ENCODE measurements at places on chromosomes 16 and 17.

- no peak for DNase-seq
These were observed 23.1 kb upstream of the CDC42EP4 start for GRCh38 chr17:73334771-73335513.

DNA sequence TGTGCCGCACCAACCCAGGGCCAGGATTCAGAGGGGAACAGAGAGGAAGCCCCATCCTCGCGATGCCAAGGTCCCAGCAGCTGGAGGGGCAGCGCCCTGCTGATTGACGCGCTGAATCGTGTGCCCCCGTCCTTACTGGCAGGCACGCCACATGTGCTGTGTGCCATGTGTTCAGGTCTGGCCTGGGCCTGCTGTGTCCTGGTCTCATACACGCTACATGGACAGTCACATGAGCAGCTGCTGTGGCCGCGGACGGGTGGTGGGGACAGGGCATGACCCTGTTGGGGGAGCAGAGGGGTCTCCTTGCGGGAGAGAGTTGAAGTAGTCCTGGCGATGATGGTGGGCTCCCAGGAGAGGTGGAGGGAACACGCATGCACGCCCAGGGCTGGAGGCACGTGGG is 18.0 kb downstream of the CBFA2T3 start:
- DNase-seq: no peak

GRCh38 chr16:15739950-15740349 is 89.9 kb downstream of the NDE1 start:
- DNase-seq: no peak

- no peak for DNase-seq
These were observed 324.2 kb downstream of the PMP22 start for GRCh38 chr17:14940938-14941265.

DNA sequence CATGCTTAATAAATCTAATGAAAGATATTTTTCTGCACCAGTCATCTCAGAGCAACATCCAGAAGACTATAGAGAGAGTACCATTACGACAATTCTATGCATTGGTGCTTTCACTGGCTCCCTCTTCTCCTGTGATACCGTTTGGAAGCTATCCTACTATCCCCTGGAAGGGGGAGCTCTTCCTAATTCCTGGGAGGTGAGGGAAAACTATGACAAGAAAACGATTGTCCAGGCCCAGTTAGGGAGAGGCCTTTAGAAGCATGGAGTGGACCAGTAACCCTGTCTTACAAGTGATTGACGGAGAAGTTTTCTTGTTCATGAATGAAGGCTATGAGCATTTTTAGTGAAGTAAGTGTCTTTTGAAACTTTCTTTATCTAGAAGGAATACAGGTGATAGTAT is 150.2 kb downstream of the TANC2 start:
- DNase-seq: no peak

GRCh38 chr17:75909051-75909811 is 4.5 kb upstream of the MRPL38 start:
- no peak for DNase-seq

- no peak for DNase-seq
These were observed 1.7 kb downstream of the CDT1 start for GRCh38 chr16:88805340-88805715.

- no peak for DNase-seq
These were observed 1.0 kb downstream of the TELO2 start for GRCh38 chr16:1494129-1494640.

DNA sequence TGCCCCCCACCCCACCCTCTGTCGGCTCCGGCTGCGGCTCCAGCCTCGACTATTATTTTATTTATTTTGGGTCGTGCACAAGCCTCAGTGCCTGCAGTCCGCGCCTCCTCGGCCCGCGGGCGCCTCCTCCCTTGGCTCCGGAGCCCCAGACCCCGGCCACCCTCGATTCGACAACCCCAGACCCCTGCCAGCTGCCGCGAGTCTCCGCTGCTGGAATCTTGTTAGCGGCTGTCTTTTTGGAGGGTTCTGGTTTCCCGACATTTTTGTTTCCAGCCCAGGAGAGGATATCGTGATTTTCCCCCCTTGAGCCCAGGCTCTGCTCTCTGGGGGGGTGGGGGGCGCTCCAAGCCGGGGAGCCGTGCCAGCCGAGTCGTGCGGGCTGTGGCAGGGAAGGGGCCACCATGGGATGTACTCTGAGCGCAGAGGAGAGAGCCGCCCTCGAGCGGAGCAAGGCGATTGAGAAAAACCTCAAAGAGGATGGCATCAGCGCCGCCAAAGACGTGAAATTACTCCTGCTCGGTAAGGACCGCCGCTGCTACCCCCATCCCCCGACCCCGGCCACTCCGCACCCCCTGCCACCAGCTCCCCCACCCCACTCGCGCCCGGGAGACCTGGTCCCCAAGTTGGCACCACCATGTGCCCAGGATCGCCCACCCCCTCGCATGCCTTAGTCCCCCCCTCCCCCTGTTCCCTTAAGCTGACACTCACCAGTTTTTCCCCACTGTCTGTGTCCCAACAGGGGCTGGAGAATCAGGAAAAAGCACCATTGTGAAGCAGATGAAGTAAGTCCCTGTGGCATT is 746 bp downstream of the GNAO1 start:
- DNase-seq: peak; percentile 54

DNA sequence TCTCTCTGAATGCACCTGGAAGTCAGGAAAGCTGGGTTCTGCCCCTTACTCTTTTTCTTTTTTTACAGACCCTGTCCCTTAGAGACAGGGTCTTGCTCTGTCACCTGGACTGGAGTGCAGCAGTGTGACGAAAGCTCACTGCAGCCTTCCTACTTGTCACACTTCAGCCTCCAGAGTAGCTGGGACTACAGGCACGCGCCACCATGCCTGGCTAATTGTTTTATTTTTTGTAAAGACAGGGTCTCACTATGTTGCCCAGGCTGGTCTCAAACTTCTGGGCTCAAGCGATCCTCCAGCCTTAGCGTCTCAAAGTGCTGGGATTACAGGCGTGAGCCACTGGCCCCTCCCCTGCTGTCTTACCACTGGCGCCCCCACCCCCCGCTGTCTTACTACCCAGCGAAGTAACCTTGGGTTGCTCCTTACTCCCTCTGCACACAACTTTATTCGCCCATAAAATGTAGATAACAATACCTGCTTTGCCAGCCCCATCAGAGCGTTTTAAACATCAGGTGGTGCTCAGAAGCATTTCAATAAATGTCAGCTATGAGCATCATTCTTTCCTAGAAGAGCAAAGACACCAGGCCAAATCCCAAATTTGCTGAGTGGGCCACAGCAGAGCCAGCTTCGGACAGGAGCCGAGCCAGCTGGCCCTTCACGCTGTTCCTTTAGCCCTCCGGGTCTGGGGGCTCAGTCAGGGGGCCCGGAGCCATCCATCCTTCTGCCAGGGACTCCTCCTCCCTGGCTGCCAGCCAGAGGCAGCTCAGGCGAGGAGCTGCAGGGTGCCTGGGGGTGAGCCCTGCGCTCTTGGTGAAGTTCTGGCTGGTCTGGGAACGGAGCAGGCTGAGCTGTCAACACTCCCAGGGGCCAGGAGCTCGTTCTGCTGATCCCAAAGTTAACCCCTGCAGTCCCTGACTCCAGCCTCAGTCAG is 24.4 kb downstream of the SRL start:
- DNase-seq: no peak

- no peak for DNase-seq
These were observed 16.9 kb upstream of the MRPL38 start for GRCh38 chr17:75921596-75921995.

GRCh38 chr17:55677446-55677845 is 45.2 kb downstream of the TMEM100 start:
- DNase-seq: no peak

DNA sequence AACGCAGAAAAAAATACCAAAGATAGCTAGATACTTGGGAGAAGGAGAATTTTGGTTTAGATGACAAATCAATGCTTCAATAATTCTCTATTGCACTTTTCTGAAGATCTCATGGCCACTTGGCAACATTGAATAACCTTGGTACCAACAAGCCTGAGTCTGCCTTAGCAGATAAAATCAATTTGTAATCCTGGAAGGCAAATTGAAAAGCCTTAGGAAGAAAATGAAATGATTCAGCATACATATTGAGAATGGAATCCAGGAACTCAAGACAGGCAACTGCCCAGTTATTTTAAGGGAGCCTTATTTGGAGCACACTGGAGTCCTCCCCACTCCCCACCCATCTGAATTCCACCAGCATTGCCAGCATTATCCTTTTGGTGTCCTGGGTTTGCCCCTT is 109.3 kb upstream of the SOX9 start:
- no peak for DNase-seq

- DNase-seq: no peak
These were observed 60.7 kb downstream of the ABCC6 start for GRCh38 chr16:16162591-16162990.

Data from C1 segment of cervical spinal cord (tissue), 14 donors.